Keratinocyte (primary cell): ENCODE measurements at places on chromosomes 6 and 20.

GRCh38 chr20:31863296-31864085, 6.8 kb downstream of the DUSP15 start:
- DNase-seq: no peak

DNA sequence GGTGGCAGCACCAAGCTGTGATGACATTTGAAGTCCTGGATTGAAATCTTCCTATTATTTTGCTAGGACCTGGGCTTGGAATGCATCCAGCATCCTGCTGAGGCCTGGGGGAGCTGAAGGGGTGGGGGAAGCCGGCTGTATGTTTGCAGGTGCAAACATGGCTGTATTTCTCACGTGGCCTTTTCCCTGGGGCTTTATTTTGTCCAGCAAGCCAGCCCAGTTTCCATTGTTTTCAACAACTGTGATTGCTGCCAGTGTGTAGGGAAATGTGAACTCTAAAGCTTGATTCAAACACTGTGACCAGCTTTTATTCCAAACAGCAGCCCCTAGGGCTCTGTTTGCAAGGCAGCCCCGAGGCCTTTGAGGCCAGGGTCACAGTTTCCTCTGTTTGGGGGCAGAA, 683.0 kb downstream of the DHX35 start:
- no peak for DNase-seq

GRCh38 chr6:71012866-71013469, 56.1 kb upstream of the B3GAT2 start:
- no peak for DNase-seq

DNA sequence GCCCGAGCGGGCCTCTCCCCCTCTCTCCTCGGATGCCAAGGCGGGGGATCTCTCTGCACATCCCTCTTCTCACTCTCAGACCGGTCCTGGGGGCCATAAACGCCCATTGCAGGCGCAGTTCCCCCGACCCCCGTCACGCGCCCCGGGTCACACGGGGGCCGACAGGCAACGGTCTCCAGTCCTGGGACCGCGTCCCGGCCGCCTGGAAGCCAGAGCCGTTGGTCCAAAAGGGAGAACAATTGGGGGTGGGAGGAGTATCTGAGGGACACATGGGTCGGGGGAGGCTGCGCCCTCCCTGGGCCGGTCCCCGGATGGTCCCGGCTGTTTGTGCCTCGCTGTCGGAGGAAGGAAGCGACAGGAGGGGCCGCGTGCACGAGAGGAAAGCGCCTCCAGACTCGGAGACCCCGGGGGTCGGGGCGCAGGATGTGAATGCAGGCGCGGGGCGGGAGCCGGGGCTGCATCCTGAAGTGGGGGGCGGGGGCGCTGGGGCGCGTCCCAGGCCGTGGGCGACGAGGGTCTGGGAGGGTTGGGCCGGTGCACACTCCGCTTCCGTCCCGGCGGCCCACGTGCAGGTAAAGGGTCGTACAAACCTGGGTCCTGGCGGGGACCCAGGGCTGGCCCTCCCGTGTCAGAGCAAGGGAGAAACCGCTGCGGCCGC, 903 bp downstream of the SLC4A11 start:
- no peak for DNase-seq
